ENCODE measurements at places on chromosomes 16 and 17.

- no peak for DNase-seq
Measured at GRCh38 chr17:69300222-69300621, 26.7 kb downstream of the ABCA5 start.

DNA sequence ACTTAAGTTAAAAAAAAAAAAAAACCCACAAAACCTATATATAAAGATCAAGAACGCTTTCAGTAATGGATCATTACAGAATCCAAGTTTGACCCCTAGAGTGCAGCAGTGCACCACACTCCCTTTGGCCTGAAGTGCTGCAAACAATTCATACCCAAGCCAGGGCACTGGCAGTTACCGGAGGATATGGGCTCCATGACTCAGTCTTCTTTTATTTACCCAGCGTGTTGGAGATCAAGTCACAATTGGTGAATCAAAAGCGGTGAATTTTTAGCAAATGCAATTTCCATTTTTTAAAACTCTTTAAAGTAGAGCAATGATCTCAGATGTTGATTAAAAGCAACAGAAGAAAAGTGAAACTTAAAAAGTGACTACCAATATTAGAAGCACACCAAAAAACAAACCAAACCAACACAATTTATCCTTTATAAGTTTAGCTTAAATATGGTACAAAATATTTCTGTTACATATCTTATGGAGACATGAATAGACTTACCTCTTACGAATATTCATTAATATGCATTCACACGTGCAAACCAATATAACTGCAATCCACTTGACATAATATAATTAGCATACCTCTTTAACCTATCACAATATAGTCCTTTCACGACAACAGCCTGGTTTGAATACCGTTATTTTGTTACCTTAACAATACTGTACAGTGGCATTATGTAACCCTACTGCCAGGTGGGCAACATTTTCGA lies 46.3 kb downstream of the ZNF652 start:
- DNase-seq: peak; percentile 3

- no peak for DNase-seq
Measured at GRCh38 chr17:81712468-81713003, 452 bp downstream of the SLC25A10 start.

DNA sequence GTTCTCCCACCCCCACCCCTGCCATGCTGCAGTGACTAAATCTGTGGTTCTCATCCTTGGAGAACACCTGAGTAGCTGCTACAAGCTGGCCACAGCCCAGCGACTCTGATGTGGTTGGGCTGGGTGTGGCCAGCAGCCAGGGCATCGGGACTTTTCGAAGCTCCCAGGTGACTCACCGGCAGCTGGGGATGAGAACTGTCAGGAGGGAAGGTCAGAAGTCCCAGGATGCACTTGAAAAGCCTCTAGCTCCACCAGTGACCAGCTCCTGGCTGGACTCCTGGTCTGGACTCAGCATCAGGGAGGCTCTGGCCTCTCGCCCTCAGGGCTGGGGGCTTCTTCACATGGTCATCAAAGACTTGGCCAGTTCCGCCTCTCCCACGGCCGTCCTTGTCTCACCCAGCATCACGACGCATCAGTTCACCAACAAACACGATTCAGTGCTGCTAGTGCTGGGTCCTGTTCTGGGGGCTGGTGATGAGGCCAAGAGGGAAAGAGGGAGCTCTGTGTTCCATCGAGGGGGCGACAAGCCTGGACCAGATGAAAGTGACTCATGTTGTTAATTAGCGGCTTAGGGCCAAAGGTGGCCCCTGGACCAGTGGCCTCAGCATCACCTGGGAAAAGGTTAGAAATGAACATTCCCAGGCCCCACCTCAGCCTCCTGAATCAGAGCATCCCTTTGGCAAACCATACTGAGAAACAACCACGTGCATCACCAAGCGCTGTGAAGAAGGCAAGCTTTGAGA lies 3.9 kb upstream of the C17orf99 start:
- no peak for DNase-seq

GRCh38 chr16:67873435-67874370 lies 851 bp downstream of the EDC4 start:
- no peak for DNase-seq

DNA sequence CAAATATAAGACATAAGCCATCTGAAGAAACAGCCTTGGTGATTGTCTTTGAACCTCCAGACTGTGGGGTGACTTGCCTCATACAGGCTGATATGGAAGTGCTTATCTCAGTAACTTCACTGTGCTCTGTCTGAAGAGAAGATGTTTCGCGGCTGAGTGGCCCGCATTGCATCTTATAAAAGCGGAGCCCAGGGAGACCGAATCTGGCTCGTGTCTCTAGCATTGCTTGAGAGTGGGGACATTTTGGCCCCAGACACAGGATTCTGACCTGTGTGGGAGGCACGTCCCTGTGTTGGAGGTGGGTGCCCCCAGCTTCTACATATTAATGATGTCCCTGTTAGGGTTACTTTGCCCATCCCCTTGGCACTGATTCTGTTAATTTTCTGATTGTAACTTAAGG lies 66.4 kb downstream of the METRNL start:
- no peak for DNase-seq

All from NCI-H187 (cell line).